ENCODE measurements at places on chromosomes 11 and 22. TPM values are rescaled to one million over a fixed set of nuclear protein-coding genes. Genes with fewer than 3 reads are reported as not detected.

DNA sequence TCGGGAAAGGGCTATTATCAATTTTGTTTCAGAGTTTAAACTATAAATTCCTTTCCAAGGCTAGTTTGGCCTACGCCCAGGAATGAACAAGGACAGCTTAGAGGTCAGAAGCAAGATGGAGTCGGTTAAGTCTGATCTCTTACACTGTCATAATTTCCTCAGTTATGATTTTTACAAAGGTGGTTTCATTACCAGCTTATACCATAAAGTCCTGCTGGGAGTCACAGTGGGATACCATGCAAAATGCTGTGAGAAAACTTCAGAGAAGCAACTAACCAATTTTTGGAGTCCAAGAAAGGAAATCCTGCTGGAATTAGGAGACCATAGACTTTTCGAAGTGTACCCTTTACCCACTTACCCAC, 17.4 kb upstream of the ZC3H12C start:
- no peak for DNase-seq

GRCh38 chr22:41407433-41407832, 25.7 kb downstream of the TEF start:
- no peak for DNase-seq

DNA sequence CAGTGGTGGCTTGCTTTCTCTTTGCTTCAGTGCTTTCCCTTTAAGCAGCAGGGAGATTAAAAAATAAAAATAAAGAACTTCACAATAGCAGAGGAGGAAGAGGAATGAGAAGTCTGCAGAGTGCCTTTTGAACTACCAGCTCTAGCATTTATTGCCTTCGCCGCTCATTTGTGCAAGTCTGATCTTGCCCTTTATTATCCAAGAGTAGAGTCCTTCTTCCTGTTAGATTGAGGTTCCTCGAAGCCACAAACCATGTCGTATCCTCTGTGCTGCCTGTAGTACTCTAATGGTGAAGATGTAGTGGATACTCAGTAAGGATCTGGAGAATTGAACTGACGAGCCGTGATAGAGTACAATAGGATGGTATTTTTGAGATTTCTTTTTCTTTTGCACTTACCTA, 101.2 kb upstream of the RAG2 start:
- no peak for DNase-seq

DNA sequence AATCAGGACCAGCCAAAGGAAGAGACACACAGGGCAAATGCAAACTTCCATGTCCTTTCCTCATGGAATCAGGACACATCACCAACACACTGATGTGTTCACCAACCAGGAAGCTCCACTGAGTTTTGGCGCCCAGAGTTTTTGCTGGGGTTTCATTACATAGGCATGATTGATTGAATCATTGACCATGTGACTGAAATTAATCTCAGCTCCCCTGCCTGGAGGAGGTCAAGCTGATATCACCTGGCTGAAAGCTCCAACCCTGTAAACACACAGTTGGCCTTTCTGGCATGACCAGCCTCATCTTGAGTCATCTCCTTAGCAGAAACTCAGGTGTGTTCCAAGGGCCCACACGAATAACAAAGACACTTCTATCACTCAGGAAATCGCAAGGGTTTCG, 133.2 kb downstream of the TRIM29 start:
- no peak for DNase-seq

- DNase-seq: no peak
Measured at GRCh38 chr22:39820256-39820655, 73.3 kb downstream of the ENTHD1 start.

- no peak for DNase-seq
Measured at GRCh38 chr11:69243496-69244200, 50.3 kb upstream of the MYEOV start.

DNA sequence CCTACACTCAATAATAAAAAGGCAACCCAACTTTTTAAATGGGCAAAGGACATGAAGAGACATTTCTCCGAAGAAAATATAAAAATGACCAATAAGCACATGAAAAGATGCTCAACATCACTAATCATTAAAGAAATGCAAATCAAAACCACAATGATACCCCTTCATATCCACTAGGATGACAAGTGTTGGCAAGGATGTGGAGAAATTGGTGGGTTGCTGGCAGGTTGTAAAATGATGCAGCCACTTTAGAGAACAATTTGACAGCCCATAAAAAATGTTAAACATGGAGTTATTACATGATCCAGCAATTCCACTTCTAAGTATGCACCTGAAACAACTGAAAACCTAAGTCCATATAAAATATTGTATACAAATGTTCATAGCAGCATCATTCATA, 73.2 kb upstream of the LMO2 start:
- no peak for DNase-seq

DNA sequence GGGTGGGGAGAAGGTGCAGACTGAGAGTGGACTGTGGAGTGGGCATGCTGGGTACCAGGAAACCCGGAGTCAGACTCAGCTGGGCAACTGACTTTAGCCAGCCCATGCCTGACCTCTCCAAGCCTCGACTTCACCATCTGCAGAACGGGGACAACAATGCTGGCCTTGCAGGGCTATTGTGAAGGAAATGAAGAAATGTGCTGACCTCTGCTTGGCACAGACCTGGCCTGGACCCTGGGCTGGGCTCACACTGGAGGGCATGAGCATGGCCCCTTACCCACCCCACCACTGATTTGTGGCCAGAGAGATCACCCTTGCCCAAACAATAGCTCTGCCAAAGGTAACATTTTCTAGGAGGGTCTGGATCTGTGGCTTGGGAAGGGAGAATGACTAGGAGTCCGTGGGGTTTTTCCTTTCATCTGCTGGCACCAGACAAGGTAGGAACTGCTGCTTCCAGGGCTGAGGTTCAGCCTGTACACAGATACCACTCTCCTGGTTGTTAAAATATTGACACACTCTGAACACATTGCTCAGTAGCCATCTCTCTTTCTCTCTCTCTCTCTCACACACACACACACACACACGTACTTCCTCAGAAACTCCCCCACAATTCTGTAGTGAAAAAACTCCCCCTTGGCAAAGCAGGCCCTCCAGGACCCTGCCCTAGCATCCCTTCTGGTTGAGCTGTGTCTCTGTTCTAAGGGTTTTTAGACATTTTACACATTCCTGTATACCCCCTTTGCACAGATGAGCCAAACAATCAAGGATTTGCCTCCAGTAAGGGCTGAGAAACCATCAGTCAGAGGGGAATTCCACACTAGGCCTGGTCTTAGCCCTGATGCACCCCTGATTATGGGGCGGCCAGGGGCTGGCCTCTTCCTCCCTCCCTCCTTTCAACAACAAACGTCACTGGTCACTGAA, 1.0 kb downstream of the MOGAT2 start:
- DNase-seq: no peak

DNA sequence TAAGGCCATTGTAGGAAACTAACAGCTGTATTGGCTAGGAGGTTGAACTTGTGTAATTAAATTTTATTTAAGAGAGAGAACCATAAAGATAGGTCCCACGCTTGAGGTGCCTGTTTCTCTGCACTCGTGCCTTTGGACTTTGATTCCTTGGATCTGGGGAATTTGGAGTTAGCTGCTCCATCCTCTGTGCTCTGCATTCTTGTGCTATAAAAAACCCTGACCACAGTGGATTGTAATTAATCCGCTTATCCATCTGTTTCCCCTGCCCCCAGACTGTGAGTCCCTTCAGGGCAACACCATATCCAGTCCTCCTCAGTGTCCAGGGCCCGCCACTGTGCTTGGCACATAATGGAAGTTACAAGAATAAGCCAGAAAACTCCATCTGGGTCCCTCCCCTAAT, 169.8 kb downstream of the SPON1 start:
- DNase-seq: no peak

DNA sequence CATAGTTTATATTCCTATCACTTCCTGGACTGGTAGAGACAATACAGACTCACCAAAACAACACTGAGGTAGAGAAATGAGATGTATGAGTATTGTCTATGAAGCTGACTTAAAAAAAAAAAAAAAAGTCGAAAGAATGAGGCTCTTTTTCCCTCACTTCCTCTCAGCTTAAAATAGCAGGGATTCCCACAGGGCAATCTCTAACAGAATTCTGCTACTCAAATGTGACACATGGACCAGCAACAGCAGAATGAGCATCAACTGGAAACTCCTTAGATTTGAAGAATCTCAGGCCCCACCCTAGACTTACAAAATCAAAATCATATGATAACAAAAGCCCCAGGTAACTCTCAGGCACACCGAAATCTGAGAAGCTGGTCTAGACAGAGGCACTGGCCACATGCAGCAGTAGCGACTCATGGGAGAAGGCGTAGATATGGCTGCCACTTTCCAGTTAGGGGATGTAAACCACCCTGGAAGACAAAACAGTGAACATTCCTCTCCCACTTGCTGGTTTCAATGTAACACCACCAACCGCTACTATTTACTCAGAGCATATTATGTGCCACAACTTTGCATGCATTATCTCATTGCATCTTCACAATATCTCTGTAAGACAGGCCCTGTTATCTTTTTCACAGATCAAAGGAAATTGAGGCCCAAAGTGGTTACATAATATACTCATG, 128.0 kb downstream of the RBFOX2 start:
- no peak for DNase-seq

The GLB1L2 gene
- total RNA-seq: 0.19 TPM

The ARHGAP8 gene
- total RNA-seq: not detected

The BTG4 gene
- total RNA-seq: not detected

The ZNF70 gene
- total RNA-seq: 2.7 TPM

The CARD18 gene
- total RNA-seq: not detected

The C11orf16 gene
- not detected for total RNA-seq

The CREB3L1 gene
- total RNA-seq: 18.6 TPM

The RRP8 gene
- 13.9 TPM for total RNA-seq
